ENCODE measurements at places on chromosomes 4 and X.

- no peak for DNase-seq
Measured at GRCh38 chr4:28555866-28556265, 1695.2 kb downstream of the STIM2 start.

- no peak for DNase-seq
Measured at GRCh38 chr4:53688186-53688790, 97.0 kb upstream of the LNX1 start.

DNA sequence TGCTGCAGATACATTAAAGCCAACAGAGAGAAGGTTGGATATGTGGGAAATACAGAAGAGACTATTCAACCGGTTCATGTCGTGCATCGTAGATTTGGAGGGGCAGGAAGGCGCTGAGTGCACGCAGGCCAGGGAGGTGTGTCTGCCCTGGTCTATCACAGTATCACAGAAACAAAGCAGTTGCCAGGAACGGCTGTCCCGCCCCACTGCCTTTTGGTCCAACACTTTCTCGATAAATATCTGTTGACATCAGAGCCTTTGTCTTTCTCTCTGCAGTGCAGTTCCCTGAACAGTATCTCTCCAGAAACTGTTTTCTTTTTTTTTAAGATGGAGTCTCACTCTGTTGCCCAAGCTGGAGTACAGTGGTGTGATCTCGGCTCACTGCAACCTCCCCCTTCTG lies 151.1 kb upstream of the BCOR start:
- DNase-seq = no peak

DNA sequence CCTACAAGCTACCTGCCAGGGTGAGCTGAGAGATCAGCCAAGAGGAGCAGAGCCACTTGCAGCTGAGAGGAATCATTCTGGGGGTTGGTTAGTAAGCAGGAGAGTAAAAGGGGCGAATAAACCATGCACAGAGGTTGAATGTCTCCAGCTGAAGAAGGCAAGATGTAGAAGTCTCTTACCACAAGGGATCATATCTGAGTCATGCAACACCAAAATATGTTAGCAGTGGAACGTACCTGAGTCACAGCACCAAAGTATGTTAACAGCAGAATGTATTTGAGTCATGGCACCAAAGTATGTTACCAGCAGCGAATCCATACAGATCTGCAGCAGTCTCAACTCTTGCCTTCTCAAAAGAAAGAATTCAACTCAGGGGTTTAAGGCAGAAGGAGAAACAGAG lies 29.9 kb downstream of the C4orf51 start:
- no peak for DNase-seq

- no peak for DNase-seq
Measured at GRCh38 chrX:108306086-108306485, 132.1 kb downstream of the COL4A6 start.

- no peak for DNase-seq
Measured at GRCh38 chr4:120769227-120769626, 153.3 kb downstream of the PRDM5 start.

DNA sequence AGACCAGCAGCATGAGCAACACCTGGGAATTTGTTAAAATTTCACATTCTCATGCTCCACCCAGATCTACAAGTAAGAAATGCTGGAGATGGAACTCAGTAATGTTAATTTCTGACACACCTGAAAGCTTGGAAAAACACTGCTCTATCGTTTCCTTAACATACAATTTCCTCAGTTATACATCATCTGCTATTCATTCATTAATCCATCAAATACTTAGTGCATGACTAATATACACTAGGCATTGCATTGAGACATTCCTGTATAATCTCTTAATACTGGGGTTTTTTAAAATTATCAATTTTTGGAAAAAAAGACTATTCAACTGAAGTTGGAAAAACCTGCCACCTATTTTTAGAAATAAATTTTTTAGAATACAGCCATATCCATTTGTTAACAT lies 106.1 kb downstream of the CHM start:
- DNase-seq = no peak

DNA sequence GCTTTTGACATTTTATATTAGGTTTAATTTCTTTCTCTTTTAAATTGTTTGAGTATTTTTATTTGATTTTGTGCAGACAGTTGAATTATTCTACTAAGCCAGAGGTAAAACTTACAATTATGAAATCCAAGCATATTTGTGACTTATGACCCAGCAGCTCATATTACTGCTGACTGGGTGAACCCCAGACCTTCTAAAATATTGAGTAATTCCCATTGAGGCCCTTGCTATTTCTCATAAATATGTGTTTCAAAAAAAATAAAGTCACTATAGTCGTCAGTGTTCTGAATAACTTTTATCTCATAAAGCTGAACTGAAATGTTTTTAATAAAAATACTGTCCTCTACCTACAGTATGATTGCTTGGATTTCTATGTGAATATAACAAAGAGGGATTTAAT lies 303.1 kb downstream of the IQCM start:
- no peak for DNase-seq

DNA sequence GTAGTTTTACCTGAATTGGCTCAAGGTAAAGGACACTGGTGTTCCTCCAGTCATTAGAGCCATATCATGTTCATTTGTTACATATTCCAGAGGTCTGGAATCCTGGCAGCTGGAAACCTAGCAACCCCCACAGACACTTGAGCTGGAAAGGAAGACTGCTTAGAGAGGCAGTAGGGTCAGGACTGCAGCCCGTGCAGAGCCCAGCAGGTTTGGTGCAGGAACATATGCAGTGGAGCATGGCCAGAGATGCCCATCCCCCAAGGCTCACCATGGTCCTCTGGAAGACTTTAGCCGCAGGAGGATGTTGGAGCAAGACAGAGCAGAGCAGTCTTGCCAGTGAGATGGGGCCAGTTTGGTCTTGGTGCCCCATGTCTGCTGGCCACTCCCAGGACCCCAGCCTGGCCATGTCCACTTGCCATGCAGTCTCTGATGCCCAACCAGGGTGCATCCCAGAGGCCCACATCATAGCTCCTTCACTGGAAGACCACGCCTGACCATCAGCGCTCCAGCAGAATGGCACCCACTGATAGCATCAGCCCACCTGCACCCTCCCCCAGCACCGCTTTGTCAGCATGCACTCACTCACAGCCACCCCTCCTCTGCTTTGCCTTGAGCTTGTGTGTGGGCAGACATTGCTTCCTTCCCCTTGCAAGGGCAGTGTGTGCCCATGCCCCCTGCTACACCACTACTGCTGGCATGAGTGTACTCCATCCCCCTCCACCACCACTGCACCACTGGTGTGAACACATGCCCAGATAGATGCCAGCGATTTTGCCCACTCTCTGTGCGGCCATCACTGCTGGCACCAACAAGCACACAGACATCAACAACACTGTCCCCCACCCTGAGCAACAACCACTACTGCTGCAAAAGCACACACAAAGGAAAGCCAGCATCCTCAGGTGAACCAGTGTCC lies 190.3 kb upstream of the SPOCK3 start:
- DNase-seq = no peak

- no peak for DNase-seq
Measured at GRCh38 chrX:76657499-76657898, 230.0 kb downstream of the MAGEE1 start.

All from OCI-LY7 (cell line).